Right cardiac atrium (tissue), 5 donors: ENCODE measurements at places on chromosomes 1 and 21. TPM values are rescaled to one million over a fixed set of nuclear protein-coding genes. Genes with fewer than 3 reads are reported as not detected.

Gene RGS13
- not detected for total RNA-seq

Gene ANGPTL3
- total RNA-seq, result not detected

Gene CBR3
- total RNA-seq, result 3.9 TPM

Gene BACE2
- 34.0 TPM for total RNA-seq

Gene AJAP1
- 0.03 TPM for total RNA-seq

Gene ASAP3
- total RNA-seq, result 33.8 TPM

DNA sequence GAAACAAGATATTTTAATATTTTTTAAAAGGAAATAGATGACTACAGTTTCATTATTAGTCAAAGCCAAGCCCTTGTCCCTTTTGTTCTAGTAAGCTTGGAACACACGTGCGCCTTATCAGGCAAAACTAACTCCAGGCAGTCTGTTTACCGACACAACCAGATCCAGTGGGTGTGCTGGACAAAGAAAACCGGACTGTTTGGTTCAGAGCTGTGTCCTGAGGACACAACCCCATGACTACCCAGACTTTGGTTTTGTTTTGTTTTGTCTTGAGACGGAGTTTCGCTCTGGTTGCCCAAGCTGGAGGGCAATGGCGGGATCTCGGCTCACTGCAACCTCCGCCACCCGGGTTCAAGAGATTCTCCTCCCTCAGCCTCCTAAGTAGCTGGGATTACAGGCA, 13.9 kb upstream of the RHOU start:
- no peak for DNase-seq

GRCh38 chr1:9466780-9467758, 72.2 kb upstream of the SLC25A33 start:
- peak; percentile 71 for DNase-seq

DNA sequence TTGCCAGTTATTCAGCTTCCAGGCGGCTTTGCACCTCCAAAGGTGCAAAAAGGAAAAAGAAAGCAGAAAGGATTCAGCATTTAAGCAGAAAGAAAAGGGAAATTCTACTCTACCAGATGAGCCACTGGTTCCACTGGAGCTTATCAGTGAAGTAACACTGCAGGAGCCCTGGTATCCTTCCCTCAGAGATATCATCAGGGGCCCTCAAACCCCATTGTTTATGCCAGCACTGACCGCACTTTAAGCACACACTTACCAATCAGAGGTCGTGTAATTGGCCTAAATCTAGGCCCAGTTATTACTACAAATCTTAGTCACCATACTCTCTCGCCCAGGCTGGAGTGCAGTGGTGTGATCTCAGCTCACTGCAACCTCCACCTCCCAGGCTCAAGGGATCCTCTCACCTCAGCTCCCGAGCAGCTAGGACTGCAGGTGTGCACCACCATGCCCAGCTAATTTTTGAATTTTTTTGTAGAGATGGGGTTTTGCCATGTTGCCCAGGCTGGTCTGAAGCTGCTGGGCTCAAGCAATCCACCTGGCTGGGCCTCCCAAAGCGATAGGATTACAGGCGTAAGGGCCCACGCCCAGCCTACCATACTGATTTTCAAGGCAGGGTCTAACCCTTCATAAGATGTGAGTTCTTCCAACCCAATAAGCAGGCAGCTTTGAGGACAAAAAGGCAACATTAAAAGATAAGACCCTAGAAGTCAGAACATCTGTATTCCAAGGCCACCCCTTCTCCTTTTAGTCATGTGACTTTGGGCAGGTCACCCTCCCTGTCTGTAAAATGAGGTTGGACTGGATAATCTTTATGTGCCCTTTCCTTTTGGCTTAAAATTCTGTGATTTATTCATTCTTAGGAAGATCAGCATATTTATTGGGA, 125.3 kb downstream of the SYT2 start:
- no peak for DNase-seq

DNA sequence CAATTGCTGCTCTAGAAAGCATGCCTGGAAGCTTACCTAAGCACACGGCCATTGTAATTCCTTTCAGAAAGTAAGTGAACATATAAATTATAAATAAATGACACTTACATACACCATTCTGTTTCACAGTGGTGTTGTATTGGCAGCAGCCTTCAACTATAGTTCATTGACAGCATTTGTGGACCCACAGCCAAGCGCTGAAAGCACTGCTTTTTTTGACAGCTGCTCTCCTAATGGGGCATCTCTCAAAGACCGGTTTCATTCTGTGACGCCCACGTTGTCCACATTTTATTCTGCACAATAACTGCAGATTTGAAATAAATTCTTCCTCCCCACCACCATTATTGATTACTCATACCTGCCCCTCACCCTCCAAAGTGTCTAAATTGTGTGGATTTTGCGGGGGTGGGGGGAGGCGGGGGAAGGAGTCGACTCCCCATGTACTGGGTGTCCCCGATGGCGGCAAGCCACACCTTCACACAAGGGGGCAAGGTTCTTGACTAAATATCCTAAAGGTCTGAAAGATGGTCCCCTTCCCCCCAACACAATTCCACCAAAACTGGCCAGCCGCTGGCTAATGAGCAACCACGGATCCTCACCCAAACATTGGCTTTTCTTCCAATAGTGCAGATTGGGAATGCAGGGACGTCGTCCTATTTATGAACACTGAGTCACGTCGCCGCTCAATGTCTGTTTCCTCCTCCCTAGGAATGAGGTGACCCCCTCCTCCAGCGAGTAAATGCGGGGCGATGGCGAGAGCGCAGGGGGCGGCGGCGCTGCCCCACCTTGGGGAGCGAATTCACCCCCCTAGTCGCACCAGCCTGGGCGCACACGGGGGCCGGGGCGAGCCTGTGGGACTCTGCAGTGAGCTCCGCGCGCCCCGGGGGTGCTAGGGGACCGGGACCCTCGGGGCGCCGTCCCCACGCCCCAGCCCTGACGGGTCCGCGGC, 960 bp downstream of the RCAN1 start:
- DNase-seq, result no peak

DNA sequence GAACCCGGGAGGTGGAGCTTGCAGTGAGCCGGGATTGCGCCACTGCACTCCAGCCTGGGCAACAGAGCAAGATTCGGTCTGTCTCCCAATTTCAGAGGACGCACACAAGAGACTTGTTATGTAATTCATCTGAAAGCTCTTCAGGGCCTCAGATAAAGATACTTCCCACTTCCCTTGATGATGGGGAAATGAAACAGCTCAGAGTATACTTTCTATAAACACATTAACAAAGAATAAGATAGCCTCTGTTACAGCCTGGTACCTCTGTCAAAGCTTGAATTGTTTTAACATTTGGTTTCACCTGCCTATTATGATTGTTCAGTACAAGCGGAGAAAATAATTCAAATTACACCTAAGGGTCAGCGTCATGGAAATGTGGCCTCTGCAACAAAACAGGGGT, 622.9 kb upstream of the ADGRL4 start:
- DNase-seq, result no peak

GRCh38 chr1:154641534-154641933, 33.5 kb upstream of the ADAR start:
- no peak for DNase-seq

DNA sequence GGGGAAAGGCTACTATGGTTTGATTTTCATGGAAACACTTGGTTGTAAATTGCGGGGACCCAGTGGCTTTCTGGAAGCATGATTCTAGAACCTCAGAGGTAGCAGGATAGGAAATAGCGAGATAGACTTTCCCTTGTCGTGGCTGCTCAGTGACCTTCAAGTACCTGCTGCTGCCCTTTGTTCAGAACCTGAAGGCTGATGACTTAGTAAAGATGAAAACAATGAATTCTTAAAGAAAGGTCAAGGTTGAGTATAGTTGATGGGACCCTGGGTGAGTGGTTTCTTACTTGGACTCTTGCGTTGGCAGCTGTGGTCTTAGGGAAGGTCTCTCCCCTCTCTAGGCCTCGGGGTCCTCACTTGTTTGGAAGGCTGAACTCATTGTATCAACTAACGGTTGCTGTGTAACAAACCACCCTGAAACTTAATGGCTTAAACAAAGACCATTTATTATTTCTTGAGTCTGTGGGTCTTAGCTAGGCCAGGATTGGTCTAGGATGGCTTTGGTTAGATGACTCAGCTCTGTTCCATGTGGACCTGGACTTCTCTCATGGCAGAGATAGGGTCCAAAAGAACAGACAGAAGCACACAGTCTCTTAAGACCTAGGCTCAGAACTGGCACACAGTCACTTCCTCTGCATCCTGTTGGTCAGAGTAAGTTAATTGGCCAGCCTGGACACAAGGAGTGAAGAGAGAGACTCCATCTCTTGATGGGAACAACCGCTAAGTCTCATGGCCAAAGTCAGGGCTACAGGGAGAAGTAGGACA, 89.2 kb upstream of the SELENON start:
- DNase-seq, result no peak

DNA sequence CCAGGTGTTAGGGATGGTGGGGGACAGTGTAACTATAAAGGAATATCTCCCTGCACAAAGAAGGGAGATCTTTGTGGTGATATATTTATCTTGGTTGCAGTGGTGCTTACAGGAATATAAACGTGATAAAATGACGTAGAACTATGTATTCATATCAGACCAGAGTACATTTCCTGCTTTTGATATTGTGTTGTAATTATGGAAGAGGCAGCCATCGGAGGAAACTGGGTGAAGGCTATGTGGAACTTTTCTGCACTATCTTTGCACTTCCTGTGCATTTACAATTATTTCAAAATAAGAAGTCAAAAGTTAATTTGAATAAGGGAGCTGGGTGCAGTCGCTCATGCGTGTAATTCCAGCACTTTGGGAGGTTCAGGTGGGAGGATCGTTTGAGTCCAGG, 37.6 kb downstream of the NDUFS5 start:
- DNase-seq, result no peak

GRCh38 chr1:118442214-118442613, 257.2 kb upstream of the SPAG17 start:
- DNase-seq, result no peak

DNA sequence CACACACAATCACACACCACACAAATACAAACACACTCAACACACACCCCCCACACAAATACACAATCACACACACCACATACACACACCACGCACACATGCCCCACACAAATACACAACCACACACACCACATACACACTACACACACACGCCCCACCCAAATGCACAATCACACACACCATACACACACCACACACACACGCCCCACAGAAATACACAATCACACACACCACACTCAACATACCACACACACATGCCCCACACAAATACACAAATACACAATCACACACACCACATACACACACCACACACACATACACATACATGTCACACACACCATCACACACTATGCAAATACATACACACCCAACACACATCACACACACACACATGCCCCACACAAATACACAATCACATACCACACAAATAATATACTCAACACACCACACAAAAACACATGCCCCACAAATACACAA, 50.2 kb downstream of the PRDM15 start:
- DNase-seq, result no peak

DNA sequence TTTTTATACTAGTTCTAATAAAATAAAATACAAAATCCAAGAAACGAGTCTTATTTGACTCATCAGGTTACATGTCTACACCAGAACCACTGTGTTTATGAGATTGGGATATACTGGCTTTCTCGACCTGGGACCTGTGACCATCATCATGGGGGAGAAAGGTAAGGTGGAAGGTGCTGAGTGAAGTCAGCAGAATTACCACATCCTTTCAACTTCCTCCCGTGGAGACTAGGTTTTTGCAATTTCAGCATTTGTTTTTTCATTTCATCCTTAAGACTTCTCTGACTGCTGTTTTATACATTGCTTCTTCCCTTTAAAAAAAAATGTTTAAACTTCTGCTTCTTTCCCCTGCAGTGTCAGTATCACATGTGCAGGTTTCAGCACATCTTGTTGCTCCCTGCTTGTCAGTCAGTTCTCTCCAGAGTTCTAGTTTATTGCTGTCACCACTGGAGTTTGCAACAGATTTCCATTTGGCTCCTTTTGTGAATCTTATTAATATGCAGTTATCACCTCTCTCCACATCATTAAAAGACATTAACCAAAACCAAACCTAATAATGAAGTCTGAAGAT, 60.4 kb upstream of the HAO2 start:
- DNase-seq, result no peak

- DNase-seq, result peak; percentile 98
Measured at GRCh38 chr1:32394141-32394889, at the start of gene BSDC1. Gene BSDC1 (minus strand): TSS chr1:32394441. CDS start chr1:32394414, 27 bp downstream.

GRCh38 chr1:112388436-112388835, 7.6 kb upstream of the CTTNBP2NL start:
- no peak for DNase-seq

DNA sequence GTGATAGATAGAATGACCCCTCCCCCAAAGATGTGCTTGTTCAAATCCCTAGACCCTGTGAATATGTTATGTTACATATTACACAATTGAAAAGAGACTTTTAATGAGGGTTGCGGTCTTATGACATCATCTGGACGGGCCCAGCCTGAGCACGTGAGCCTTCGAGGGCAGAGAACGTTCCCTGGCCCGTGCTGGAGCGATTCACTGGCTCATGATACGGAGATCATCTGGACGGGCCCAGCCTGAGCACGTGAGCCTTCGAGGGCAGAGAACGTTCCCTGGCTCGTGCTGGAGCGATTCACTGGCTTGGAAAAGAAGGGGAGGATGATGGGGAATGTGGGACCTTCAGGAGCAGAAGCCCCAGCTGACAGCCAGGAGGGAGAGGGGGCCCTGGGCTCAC, 34.4 kb upstream of the COL18A1 start:
- peak; percentile 41 for DNase-seq

DNA sequence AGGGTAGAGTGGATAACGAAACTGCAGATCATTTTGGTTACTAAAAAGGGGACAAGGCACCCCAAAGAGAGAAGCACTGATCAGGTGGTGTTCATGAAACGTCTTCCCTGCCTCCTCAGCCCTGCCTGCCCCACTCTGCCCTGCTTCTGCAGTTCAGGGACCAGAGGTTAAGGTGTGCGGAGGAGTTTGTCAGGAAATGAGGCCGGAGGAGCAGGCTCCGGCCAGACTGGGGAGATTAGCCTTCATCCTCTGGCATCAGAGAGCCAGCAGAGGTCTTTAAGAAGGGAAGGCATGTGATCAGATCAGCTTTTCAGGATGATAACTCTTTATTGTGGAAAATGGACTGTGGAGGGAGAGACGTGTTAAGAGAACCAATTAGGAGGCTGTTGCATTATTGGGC, 291.9 kb upstream of the NR5A2 start:
- no peak for DNase-seq

- DNase-seq, result no peak
Measured at GRCh38 chr1:155900161-155900560, 11.0 kb downstream of the RIT1 start.

DNA sequence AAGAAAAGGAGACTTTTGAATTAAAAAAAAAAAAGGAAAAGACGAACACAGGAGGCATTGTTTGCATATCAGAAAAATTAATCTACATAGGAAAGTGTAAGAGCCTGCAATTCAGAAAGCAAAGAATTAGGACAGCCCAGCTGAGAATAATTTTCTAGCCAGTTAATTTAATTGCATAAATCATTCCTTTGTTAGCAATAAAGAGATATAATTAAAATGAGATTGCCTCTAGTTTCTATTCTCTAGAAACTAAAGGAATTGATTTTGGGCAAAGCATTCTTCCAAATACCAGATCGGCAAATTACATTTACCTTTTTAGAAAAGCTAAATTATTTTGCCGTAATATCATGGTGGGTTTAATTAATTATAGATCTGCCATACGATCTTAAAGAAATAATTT, 46.0 kb downstream of the NUF2 start:
- DNase-seq, result no peak

- DNase-seq, result peak; percentile 89
Measured at GRCh38 chr1:26161415-26162219, 2.7 kb downstream of the FAM110D start.
